Thymus (tissue), 14 donors: ENCODE measurements at places on chromosomes 13 and 19. TPM values are rescaled to one million over a fixed set of nuclear protein-coding genes. Genes with fewer than 3 reads are reported as not detected.

PLVAP gene
- 11.7 TPM for total RNA-seq

LRFN3 gene
- 0.47 TPM for total RNA-seq

DNA sequence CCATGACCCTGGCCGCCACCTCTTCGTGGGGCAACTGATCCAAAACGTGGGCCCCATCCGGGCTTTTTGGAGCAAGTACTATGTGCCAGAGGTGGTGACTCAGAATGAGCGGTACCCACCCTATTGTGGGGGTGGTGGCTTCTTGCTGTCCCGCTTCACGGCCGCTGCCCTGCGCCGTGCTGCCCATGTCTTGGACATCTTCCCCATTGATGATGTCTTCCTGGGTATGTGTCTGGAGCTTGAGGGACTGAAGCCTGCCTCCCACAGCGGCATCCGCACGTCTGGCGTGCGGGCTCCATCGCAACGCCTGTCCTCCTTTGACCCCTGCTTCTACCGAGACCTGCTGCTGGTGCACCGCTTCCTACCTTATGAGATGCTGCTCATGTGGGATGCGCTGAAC lies 9.6 kb downstream of the INSL3 start:
- DNase-seq = no peak
- H3K4me1 ChIP-seq = no peaks in the 10 kb centered on the region
- H3K36me3 ChIP-seq = no peaks in the 10 kb centered on the region
- H3K4me3 ChIP-seq = no peak overlapping the region

DNA sequence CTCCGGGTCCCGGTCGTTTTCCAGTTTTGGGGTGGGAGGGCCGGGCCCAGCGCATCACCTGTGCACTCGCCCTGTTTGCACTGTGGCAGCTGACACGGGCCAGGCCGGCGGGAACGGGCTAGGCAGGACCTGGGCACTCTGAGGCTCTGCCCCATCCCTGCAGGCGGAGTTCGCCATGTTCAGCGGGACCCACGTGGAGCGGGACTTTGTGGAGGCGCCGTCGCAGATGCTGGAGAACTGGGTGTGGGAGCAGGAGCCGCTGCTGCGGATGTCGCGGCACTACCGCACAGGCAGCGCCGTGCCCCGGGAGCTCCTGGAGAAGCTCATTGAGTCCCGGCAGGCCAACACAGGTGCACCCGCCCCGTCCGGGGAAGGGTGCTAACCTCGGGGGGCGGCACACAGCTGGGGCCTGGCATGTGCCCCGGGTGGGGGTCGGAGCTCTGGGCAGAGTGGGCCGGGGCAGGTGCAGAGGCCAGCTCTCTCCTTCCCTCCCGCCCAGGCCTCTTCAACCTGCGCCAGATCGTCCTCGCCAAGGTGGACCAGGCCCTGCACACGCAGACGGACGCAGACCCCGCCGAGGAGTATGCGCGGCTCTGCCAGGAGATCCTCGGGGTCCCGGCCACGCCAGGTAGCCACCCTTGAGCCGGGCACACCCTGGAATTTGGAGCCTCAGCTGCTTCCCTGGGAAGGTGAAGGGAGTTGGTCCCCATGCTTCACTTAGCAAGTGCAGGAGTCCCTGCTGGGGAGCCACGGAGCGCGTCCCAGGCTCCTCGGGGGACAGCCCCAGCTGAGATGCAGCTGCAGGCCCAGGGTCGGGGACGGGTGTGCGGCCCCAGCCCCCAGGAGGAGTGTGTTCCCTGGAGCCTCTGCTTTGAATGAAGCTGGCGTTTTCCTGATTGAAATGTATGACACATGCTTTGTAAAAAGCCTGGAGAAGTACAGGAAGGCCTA lies 9.3 kb upstream of the ZNF554 start:
- H3K4me3 ChIP-seq = no peak overlapping the region
- peaks cover 83% of the 10 kb centered on the region for H3K36me3 ChIP-seq
- DNase-seq = no peak
- H3K27me3 ChIP-seq = no peaks in the 10 kb centered on the region
- no peaks in the 10 kb centered on the region for H3K4me1 ChIP-seq

DNA sequence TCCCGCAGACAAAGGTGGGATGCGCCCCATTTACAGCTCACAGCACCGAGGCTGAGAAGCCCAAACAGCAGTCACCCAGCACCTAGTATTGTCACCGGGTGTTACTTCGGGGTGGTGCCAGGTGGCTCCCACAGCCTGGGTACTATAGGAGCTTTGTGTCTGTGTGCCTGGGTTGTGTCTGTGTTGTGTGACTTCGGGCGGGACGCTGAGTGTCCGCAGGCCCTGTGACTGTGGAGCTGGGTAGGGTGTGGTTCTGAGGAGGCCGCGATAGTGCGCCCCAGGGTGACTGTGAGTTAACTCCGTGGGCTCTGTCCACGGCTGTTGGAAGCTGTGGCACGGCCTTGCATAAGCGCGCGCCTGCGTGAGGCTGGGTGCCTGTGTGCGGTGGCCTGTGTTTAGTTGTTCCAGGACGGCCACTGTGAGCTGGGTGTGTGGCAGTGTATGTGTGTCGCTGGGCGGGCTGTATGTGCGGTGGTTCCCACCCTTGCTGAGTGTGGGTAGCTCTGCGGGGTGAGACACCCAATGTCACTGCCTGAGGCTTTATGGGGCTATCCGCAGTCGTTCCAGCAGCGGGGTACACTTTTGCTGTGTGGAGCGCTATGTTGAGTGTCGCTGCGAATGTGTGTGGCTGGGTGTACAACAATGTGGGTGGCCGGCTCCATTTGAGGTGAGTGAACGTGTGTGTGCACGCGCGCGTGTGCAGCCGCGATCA lies 559 bp upstream of the SSBP4 start:
- peak overlapping the region; percentile 66 for H3K4me3 ChIP-seq
- H3K36me3 ChIP-seq = no peaks in the 10 kb centered on the region
- no peak for DNase-seq
- peak overlapping the region; percentile 75 for H3K27ac ChIP-seq

DNA sequence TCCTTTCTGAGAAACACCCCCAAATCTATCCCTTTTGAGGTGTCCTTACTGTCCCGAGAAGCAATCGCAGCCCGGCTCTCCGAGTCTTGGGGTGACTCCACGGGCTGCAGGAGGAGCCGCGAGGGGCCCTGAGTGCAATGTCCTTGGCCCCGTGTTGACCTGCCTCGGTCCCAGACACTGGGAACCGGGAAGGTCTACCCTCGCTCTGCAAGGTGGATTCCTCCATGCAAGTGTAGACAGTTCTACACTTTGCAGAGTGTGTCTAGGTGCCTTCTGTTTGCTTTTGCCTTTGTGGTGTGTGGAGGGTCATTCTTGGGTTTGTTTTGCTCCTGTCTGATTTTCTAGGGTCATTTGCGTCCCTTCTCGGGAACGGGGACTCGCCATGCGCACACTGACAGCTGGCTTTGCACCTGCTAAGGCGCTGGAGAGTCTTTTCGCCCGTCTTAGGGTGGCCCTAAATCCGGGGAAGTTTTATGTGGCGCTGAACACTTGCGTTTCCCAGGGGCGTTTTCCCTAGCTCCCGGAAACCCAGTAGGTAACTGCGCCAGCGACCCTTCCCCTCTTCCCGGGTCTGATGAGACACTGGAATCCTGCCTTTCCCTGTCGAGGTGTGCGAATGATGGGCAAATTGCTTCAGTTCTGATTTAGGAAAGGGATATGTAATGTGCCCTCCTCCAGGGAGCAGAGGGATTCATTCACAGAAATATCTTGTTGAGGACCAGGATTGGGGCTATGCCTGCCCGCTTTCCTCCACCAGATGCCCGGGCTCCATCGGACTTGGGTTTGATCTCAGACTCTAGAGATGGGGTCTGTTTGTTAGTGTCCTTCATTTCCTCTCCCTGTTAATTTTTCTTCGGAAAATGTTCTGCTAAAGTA lies 755 bp downstream of the SERTM1 start:
- H3K36me3 ChIP-seq = no peaks in the 10 kb centered on the region
- H3K27me3 ChIP-seq = peaks cover 37% of the 10 kb centered on the region
- H3K4me3 ChIP-seq = no peak overlapping the region
- H3K4me1 ChIP-seq = no peaks in the 10 kb centered on the region
- no peak for DNase-seq
